ENCODE measurements at places on chromosomes 5 and 9.

- no peak for DNase-seq
Measured at GRCh38 chr5:149838881-149839739, 105.5 kb downstream of the PDE6A start.

GRCh38 chr5:148615644-148616275, 38.6 kb downstream of the HTR4 start:
- no peak for DNase-seq

DNA sequence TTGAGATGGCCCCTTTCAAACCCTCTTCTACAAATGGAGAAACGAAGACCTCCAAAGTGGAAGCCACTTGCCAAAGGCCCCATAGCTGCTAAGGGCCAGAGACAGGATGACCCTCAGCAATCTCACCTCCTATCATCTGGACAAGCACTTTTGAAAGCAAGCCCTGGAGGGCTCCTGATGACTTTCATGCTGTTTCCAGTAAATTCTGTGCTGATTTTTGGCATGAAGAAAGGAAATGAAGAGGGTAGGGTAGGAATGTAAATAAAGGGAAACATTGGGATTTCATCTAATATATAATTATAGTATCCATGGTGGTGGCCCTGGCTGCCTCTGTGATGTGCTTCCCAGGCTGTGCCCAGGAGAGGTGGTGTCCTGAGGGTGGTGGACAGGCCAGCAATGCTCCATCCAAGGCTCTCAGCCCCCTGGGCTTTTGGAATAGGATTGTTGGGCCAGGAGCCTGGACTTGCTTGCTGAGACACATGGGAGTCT, 208.0 kb upstream of the TRIM32 start:
- DNase-seq = no peak

DNA sequence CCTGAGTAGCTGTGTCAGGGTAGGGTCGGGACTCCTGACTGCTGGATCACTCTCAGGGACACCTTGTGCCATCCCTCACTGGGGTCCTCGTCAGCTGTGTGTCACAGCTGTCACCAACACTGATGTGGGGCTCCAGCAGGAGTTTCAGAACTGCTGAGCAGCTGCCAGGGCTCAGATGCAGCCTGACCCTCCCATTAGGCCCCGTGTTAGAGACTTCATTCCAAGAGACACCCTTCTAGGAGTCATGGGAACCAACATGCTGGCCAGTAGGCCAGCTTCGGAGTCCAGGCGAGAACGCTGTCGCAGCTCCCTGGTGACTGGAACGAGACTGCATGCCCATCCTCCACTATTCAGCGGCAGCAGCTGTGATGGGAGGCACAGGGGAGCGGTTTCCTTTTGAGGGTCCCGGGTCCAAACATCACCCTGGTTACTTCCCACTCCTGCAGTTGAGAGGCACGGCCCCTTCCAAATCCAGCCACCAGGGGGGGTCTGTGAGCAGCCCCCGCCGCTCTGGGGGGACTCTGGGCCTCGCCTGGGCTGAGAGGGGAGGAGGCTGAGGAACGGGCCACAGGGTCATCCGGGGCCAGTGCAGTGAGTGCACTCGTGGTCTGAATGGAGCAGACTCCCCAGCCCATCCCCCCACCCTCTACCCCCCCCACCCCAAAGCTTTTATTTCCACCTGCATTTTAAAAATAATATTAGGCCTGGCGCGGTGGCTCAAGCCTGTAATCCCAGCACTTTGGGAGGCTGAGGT, 12.6 kb upstream of the TCF7 start:
- DNase-seq = peak; percentile 45

- DNase-seq = no peak
Measured at GRCh38 chr9:5382479-5382878, 42.8 kb upstream of the RLN1 start.

- DNase-seq = peak; percentile 51
Measured at GRCh38 chr5:147223948-147224791, 10.7 kb upstream of the STK32A start.

- no peak for DNase-seq
Measured at GRCh38 chr9:136615631-136616306, 46.9 kb upstream of the EGFL7 start.

GRCh38 chr5:142316681-142317080, 8.1 kb downstream of the SPRY4 start:
- no peak for DNase-seq

GRCh38 chr5:132026516-132027008, 15.1 kb upstream of the ACSL6 start:
- DNase-seq = no peak

DNA sequence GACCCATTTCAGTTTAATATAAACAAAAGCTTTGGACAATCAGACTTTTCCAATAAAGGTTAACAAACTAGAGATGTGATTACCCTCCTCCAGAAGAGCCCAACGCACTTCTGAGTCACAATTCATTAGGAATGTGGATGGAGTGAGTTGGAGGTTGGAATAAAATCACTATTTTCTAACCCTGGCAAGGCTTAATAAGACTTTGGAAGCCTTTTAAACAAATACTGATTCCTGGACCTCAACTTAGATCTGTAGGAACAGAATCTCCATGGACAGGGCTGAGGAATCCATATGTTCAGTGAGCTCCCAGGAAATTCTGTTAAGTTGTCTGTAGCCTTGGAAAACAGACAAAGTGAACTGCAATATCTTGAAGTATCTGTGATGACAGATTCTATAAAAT, 233.5 kb upstream of the ELL2 start:
- DNase-seq = peak; percentile 47

GRCh38 chr5:114174837-114175236, 187.0 kb upstream of the KCNN2 start:
- peak; percentile 25 for DNase-seq

DNA sequence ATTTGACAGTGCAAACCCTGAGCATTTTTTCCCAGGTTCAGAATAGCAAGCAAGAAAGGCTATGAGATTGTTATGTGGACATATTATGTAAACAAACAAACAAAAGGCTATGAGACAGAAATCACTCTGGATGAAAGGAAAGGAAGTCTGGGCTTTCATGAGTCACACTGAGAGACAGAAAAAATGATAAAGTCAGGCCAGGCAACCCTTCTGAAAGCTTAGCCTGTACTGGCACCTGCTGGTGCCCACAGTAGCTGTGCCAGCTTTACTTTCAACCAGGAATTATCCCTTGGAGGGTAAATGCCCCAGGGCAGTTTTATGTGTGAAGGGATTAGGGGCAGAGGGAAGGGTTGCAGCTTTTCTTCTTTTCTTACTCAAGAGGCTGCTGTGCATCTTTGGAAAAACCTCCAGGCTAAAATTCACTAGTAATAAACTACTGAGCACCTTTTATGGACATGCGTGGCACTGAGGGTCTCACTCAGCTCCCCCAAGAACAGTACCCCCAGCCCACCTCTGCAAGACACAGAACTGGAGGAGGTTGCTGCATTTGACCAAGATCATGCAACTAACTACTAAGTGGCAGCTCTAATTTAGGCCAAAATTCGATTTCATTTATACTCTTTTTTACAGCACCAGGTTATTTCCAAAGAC, 41.7 kb downstream of the ACTL7B start:
- DNase-seq = peak; percentile 51

DNA sequence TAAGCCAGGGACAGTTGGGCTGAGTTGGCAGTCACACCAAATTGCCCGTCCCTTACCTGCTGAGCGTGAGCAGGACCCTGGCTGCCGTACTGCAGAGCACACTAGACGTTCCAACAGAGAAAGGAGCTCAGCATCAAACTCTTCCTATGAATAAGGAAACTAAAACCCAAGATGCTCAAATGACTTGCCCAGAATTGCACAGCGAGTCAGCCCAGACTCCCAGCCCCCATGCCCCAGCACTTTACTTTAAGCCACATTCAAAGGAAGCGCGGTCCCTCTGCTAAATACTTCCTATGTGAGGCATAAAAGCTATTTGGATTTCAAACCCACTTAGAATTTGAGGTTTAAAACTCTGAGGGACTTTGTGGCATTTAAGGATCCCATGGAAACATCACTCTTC, 23.9 kb downstream of the PAX5 start:
- DNase-seq = no peak

DNA sequence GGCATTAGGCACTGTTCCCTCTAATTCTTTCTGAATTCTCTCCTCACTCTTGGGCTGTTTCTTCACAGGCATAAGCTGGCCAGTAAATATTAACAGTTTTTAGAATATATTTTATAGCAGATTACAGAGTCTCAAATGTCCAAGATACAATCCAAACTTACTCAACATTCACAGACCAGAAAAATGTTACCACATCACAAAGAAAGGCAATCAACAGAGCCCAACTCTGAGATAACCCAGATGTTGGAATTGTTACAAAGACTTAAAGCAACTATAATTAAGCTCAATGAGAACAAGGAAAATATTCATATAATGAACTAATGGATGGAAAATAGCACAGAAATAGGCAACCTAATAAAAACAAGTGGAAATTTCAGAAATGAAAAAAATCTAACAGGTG, 401.1 kb upstream of the RGMB start:
- no peak for DNase-seq

- DNase-seq = no peak
Measured at GRCh38 chr5:169270827-169271226, 30.1 kb downstream of the SLIT3 start.

DNA sequence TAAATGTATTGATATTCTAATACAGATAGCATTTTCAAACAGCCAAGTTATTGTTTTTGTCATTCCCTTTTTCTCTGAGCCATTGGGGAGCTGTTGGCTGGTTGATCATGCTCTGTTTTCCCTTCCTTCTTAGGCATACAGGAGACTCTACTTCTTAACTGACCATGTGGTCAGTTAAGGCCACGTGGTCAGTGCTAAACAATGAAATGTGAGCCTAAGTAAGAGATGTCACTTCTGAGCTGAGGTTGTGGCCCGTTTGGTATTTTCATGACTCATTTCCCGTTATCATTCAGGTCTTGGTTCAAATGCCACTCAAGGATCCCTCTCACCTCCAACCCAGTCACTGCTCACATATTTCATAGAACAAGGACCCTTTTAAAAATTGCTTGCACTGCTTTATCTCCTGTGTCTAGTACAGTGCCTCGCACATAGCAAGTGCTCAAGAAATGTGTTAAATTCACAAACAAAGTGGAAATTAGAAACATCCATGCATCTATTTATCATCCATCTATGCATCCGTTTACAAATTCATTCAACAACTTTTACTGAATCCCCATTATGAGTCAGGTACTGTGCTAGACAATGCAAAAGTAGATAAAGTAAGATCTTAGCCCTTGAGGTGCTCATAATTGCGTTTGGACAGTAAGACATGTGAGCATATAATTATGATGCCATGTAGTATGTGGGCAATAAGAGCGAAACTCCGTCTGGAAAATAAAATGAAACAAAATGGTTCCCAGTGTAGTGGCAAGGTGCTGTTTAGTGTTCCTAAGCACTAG, 50.7 kb downstream of the ARRDC3 start:
- peak; percentile 20 for DNase-seq

- peak; percentile 63 for DNase-seq
Measured at GRCh38 chr9:38620483-38621433, at the start of gene ANKRD18A. Gene ANKRD18A (minus strand): TSS chr9:38620596. CDS start chr9:38620285, 311 bp downstream.

DNA sequence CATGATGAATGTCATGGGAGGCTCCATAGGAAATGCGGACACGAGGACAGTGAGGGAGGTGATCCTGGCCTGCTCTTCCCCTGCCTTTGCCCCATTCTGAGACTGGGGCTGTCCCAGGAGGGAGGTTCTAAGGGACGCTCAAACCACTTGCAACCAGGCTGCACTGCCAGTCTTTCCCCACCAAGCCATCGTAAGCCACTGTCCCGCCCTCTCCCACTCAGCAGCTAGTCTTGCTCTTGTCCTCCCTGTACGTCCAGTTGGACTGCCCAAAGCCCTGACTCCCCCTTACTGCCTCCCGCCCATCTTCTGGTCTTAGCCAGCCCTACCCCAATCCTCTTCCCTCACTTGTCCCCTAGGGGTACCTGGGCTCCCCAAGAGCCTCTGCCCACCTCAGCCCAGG, 115.7 kb downstream of the FSTL4 start:
- no peak for DNase-seq

DNA sequence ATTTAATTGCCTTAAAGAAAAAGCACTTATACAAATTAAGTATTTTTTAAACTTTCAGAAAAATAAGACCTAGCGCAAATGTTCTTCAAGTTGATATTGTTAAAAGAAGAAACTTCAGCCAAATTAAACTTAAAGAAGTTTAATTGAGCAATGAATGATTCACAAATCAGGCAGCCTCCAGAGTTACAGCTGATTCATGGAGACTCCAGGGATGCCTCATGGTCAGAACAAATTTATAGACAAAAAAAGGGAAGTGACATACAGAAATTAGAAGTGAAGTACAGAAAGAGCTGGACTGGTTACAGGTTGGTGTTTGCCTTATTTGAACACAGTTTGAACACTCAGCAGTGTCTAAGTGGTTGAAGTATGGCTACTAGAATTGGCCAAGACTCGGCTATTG, 60.3 kb downstream of the CDKN2A start:
- peak; percentile 6 for DNase-seq

DNA sequence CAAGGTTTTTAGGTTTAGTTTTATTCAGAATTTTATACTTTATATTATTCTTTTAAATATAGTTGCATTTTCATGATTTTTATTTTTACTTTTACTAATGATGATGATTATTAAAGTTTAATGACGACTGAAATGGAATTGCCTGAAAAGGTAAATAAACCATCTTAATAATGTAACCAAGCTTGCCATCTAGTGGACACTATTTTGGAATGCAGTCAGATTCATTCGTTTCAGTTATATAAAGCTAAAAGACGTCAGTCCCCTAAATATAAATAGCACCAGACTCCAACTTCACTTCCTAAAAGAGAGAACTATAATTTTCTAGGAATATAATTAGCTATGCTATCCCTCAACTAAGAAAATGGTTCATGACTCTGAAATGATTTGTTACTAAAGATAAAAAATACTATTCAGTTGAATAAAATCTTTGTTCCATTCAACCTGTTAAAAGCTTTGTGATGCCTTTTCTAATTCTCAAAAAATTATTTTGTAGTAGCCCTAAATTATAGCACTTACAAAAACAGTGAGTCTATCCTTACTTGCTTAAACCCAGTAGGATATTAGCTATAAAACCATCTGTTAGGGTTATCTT, 19.9 kb downstream of the ABITRAM start:
- DNase-seq = peak; percentile 50

DNA sequence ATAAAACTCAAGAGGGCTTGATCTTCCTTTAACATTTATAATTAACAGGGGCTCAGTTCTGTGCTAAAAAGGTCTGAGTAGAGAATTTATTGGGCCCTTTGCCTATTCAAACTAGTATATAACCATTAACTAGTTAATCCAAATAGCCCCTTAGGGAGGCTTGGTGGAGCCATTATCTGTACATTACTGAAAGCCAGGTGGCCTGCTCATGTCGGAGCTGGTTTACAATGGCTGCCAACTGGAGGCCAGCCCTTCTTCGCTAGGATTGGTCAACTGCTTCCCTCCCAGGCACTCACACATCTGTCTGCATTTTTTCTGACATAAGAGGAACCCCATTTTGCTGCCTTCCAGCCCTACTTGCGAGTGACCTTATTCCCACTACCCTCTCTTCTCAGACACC, 30.4 kb upstream of the NDFIP1 start:
- no peak for DNase-seq

GRCh38 chr5:164048359-164048926, 543.0 kb downstream of the MAT2B start:
- peak; percentile 43 for DNase-seq

DNA sequence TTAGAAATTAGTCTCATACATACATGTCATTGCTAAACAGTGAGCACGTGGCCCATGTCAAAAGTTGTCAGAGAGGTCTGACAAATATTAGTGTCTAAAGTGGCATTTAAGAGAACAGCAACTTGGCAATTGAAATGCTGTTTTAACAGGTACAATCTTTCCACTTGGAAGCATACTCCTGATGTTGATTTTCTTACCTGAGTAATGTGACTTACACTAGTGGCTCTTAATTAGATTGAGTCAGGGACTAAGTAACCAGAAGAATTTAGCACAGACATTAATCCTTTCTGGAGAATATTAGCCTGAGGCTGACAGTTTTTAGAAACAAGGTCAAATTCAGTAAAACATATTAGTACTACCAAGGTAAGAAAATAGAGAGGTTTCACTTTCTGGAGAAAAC, 357.0 kb upstream of the ZNF608 start:
- DNase-seq = no peak

All from fibroblast of skin of scalp (primary cell).